ENCODE measurements at places on chromosomes 4 and X. TPM values are rescaled to one million over a fixed set of nuclear protein-coding genes. Genes with fewer than 3 reads are reported as not detected.

The USP38 gene
- total RNA-seq: 27.7 TPM

The LSM6 gene
- total RNA-seq: 39.7 TPM

The TCEAL6 gene
- total RNA-seq: 10.1 TPM

The IQCM gene
- total RNA-seq: not detected

The GAGE1 gene
- not detected for total RNA-seq

The SMR3B gene
- total RNA-seq: not detected

The NPNT gene
- 31.6 TPM for total RNA-seq

The TMPRSS11D gene
- total RNA-seq: not detected

The SCRG1 gene
- total RNA-seq: 7.2 TPM

The KCND1 gene
- 4.2 TPM for total RNA-seq

The DDX3X gene
- 220 TPM for total RNA-seq

The SOX3 gene
- total RNA-seq: 3.7 TPM

The BEX1 gene
- 172 TPM for total RNA-seq

Data from diencephalon (tissue), 1 donor.